ENCODE measurements at places on chromosomes 16 and 17.

- DNase-seq, result no peak
Observed at GRCh38 chr17:3474212-3474611, 1.6 kb upstream of the ASPA start.

- DNase-seq, result no peak
Observed at GRCh38 chr17:61389670-61390478, 9.8 kb upstream of the TBX2 start.

- DNase-seq, result no peak
Observed at GRCh38 chr16:85935391-85935973, 36.5 kb downstream of the IRF8 start.

GRCh38 chr17:16425202-16425601 lies 9.8 kb downstream of the TRPV2 start:
- DNase-seq, result no peak

DNA sequence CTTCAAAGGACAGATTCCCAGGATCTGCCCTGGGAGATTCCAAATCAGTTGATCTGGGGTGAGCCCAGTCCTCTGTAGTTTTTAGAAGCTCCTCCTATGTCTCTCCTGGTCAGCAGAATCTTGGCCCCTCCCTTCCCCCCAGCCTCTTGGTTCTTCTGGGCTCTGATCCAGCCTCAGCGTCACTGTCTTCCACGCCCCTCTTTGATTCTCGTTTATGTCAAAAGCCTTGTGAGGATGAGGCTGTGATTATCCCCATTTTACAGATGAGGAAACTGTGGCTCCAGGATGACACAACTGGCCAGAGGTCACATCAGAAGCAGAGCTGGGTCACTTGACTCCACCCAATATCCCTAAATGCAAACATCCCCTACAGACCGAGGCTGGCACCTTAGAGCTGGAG lies 840 bp upstream of the CDH5 start:
- no peak for DNase-seq

DNA sequence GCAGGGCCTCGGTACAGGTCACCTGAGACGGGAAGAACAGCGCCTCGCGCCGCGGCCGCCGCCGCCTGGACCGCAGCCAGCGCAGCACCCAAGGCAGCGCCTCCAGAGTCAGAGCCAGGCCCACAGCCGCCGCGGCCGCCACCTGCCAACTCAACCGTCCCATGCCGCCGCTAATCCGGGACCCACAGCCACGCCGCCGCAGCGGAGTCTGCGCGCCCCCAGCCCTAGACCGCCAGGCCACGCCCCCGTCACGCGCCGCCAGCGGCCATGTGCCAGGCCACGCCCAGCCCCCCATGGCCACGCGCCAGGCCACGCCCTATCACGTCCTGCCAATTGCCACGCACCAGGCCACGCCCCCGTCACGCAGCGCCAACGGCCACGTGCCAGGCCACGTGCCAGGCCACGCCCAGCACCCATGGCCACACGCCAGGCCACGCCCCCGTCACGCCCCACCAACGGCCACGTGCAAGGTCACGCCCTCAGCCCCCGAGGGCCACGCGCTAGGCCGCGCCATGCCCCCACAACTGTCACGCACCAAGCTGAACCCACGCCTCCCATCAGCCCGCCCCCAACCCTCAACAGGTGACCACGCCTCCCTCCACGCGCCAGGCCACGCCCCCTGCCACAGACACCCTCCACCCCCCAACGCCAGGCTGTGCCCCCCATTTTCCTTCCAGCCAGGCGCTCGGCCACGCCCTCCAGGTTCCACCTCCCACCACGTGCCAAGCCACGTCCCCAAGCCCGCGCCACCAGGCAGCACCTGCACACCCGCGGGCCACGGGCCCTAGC lies at the start of gene PLD6:
Gene PLD6 (minus strand): TSS at position 210 of the 789 bp plus-strand sequence. CDS start 47 bp downstream, at position 163.
- DNase-seq, result peak; percentile 84

DNA sequence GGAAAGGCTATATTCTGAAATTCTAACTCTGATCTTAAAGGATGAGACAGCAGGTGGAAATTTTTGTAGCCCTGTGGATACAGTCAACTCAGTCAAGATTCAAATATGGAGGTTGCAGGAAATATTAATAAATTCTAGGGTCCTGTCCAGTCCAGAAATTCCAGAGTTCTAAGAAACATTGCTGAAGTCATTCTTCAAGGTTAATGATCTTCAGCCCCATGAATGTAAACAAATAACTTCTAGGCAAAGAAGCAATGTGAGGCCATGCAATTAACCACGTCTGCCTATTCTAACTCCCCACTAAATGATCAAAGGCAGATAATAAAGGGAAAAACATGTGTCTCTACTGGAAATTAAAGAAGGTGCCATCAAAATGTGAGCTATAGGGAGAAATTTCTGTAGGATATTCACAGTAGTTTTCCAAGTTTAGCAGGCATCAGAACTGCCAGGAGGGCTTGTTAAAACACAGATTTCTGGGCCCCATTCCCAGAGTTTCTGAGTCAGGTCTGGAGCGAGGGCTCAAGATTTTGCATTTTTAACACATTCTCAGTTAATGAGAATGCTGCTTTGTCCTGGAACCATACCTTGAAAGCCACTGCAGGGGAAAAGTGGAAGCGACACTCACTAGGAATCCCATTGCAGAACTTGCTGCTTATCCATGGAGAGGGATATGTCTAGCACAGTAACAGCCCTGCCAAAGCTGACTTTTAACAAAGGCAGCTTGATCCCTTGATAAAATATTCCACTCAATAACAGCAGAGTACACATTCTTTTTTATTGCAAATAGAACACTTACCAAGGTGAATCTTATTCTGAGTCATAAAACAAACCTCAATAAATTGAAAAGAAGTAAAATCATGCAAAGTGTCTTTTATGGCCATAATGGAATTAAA lies 61.8 kb downstream of the DNAH3 start:
- DNase-seq, result no peak
